ENCODE measurements at places on chromosomes 12 and 14. TPM values are rescaled to one million over a fixed set of nuclear protein-coding genes. Genes with fewer than 3 reads are reported as not detected.
A peak's percentile ranks its signal among the peaks of the same experiment; 100 is the strongest.

The RPL10L gene
- not detected for polyA plus RNA-seq

The TPH2 gene
- polyA plus RNA-seq: not detected

DNA sequence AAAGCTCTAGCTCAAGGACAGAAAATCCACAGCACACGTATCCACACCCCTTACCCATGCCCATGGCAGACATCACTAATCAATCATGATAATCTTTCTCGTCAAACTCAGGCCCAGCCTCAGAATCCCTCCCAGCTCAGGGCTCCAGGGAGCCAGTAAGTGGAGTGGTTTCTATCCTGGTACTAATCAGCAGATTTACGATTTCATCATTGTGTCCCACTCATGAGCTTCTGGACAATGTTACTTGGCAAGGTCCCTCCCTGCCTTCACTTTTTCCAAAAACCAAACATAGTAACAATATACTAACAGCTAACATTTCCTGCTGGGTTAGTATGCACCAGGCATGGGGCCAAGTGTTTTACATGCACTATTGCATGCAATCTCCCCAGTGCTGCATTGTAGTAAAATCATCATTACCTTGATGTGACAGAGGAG lies 45.8 kb upstream of the NCOR2 start:
- peak; percentile 93 for DNase-seq

DNA sequence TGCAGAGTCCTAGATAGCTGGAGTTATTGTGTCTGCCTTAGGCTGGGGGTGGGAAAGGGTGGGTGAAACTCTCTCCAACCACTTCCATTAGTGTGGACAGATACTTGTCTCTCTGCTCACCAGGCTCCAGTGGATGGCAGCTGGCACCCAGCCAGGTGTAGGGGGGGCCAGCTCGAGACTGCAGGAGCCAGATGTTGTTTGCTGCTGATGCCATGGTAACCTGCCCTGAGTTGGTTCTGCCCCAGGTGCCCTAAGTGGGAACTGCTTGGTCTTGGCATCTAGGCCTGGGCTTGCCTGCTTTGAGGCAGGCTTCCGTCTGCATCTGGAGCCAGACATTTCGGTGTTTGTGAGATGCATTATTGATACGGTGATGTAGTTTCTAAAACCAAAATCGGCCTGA lies 82.2 kb downstream of the ADCK1 start:
- peak; percentile 14 for DNase-seq

GRCh38 chr14:106694638-106695393 lies 1168.4 kb downstream of the TMEM121 start:
- no peak for DNase-seq

The KLHDC1 gene
- 4.1 TPM for polyA plus RNA-seq

The PLEKHG7 gene
- not detected for polyA plus RNA-seq

DNA sequence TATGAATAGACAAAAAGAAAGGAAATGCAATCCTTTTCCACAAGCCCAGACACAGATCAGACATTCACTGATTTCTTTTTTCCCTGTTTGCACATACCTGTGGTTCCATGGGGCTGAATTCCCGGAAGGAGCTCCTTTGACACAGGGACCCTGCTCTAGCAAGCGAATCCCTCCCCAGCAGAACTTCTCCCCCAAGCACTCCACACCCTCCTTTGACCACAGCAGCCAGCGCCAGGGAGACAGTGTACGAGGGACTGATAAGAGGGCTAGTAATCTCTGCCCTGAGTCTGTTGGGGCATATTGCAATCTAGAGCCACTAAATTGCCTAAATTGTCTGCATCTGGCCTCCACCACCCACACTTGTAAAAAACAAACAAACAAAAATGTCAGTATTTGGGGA lies 83.4 kb upstream of the NTF3 start:
- peak; percentile 26 for DNase-seq

DNA sequence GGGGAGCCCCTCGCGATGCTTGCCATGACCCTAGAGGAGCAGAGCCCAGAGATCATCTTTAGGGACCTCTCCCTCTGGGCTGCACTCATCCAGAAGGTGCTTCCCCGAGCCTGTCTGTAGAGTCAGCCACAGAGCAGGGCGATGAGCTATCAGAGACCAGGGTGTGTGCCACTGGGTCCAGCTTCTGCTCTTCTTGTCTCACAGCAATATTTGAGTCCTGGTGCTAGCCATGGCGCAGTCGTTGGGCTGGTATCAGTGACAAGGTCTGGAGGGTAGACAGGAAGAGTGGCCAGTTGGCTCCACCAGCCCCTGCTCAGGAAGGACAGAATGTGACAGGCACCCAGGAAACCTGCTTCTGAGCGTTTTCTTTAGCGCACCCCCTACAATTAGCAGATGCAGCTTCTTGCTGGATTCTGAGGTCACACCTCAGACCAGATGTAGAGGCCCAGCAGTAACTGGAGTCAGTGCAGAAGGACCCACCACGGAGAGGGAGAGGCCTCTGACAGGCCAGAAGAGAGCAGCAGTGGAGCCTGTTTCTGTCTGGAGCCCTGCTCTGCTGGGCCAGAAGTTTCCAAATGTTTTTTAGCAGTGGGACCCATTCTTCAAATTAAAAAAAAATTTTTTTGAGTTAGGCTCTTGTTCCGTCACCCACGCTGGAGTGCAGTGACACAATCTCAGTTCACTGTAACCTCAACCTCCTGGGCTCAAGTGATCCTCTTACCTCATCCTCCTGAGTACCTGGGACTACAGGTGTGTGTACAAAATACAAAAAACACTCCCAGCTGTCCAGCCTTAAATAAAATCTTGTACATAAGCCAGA lies 23.7 kb downstream of the ANKRD9 start:
- no peak for DNase-seq

The PPP2R3C gene
- polyA plus RNA-seq: 35.3 TPM

GRCh38 chr12:130588696-130589539 lies 127.2 kb downstream of the RIMBP2 start:
- DNase-seq: no peak

GRCh38 chr14:104703269-104703668 lies 13.9 kb downstream of the INF2 start:
- no peak for DNase-seq

DNA sequence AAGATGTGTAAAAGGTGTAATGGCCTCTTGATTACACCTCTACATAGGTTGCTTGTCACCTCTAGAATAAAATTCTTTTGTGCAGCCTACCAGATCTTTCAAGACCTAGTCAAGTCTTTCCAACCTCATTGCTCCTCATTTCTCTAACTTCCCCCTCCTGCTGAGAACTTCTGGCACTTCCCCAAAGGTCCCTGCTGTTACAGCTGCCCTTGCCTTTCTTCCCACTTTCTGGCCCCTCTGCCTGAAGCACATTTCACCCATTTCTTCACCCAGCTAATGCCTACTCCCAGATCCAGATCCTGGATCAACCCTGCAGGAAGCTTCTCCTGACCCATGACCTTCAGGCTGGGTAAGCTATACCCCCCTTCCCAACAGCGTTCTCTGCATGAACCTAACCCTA lies 1.5 kb downstream of the TSHR start:
- no peak for DNase-seq

DNA sequence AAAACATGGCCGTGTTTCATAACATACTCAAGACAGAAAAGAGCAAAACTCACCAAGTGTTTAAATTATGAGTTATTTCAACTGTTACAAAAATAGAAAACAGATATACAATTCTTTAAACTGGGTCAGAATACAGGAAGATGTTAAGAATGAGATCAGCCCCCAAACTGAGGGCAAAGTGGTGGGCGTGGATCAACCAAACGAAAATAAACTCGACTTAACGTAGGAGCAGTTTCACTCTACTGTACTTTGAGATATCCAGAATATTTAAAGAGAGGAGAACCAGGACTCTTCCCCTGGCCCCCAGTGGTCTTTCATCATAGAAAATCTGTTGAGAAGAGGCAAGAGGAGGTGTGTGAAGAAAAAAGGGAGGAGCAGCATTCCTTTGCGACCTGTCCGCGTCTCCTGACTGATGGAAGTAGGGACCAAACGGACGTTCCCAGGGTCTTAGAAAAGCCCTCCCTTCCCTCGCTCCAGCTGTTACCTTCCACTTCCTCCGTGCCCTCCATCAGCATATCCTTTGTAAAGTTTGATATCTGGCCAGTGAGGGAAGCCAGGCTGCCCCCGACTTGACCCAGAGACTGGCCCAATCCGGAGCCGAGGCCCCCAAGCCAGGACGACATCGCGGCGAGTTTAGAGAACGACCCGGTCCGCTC lies 668 bp downstream of the TRIP11 start:
- DNase-seq: peak; percentile 85

DNA sequence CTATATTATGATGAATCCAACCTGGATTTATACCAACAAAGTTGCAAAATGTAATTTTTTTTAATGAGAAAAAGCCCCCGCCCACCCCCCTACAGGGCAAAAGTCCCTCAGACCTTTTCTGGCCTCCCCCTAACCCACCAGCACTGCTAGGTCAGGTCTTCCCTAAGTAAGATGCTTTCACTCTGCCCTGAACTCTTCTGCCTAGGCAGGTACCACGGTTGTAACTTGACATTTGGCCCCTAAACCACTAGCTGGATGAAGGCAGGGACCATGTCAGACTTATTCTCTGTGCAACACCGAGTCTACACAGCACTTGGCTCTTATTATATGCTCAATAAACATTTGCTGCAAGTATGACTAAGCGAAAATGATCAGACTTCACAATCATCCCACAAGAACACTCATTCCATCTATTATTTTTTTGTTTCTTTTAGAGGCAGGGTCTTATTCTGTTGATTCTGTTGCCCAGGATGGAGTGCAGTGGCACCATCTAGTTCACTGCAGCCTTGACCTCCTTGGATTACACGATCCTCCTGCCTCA lies 63.2 kb downstream of the SPRING1 start:
- no peak for DNase-seq

DNA sequence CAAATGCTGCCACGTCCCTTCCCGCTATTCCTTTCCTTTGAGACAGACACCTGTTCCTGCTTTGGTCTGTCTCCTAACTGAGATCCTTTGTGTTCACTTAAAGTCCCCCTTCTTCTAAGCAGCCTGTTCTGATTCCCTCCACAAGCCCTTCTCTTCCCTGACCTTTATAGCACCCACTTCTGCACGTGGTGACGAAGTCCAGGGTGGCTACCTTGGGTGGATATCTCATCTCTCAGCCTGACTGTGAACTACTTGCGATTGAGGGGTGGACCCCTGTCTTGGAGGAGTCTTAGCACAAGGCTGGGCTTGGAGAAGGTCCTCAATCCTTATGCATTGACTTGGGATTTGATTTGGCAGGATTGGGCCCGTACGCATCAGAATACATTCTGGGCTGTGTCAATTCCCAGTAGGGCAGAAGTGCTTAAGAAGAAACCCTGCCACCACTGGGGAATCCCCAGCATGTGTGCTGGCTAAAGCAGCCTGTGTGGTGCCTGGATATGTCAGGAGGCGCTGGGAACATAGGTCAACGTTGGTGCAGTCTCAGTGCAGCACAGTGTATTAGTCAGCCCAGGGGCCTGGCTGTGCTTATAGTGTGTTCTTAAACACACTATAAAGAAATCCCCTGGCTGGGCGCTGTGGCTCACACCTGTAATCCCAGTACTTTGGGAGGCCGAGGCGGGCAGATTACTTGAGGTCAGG lies 23.6 kb downstream of the KRT80 start:
- peak; percentile 54 for DNase-seq

GRCh38 chr12:1507308-1507707 lies 87.1 kb downstream of the FBXL14 start:
- DNase-seq: no peak

DNA sequence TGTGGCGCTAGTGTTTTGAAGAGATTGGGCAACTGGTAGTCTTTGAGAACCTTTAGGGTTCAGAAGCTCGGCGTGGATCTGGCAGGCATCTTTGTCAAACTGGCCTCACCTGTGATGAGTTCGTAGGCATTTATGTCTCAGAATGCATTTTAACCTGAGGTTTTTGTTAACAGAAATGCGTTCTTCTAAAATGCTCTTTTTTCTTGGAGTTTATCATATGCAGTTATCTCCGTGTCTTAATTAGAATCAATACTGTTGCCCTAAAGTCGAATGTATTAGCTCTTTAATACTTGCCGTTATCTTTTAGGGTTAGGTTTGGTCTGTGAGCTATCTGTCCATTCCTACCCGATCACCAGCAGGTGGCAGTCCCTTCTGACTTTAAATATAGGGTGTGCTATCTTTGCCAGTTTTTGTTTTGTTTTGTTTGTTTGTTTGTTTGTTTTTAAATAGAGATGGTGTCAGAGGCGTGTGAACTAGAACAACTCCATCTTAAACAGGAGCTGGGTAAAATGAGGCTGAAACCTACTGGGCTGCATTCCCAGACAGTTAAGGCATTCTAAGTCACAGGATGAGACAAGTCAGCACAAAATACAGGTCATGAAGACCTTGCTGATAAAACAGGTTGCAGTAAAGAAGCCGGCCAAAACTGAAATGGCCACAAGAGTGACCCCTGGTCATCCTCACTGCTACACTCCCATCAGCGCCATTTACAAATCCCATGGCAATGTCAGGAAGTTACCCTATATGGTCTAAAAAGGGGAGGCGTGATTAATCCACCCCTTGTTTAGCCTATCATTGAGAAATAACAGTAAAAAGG lies 1.4 kb downstream of the ATF1 start:
- peak; percentile 45 for DNase-seq

- no peak for DNase-seq
These were observed 196.5 kb downstream of the DUSP6 start for GRCh38 chr12:89155826-89156225.

DNA sequence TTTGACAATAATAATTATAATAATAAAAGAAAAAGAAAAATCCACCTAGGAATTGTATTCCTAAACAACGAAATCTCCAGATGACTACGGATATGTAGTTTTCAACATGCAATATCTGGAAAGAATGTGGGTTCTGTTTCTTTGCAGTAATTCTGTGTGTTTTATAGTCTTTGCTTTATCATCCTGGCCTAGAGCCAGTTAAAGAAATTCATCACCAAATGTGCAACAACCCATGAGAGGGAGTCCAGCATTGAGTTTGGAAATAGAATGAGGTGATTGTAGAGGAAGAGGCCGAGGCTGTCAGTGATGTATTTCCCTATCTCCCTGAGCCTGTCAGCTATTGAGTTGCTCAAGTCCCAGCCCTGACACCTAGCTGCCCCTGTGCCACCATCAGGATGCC lies 200.5 kb upstream of the DCN start:
- peak; percentile 57 for DNase-seq

The RNASE3 gene
- polyA plus RNA-seq: not detected

The CDCA3 gene
- polyA plus RNA-seq: 84.9 TPM

DNA sequence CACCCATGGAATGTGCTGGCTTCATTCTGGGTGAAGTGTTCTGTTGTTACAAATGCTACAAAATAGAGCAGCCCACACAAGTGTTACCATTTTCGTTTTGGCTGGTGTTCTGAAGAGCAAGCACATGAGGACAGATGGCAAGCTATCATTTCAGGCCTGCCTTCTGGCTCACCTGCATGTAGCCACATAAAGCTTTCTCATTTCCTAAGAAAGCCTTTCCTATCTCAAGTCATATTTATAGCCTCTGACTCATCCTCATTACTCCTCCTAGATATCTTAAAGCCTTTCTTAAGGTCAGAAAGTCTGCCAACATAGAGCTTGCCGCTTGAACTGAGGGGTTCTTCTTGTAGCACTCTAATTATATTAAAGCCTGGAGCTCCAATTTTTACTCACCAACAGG lies 89.0 kb downstream of the PTPRR start:
- peak; percentile 27 for DNase-seq

The KRT3 gene
- not detected for polyA plus RNA-seq

The BATF gene
- not detected for polyA plus RNA-seq

Measured in cardiac muscle cell (in vitro differentiated cells and primary cell).